ENCODE measurements at places on chromosomes 2 and 18.

DNA sequence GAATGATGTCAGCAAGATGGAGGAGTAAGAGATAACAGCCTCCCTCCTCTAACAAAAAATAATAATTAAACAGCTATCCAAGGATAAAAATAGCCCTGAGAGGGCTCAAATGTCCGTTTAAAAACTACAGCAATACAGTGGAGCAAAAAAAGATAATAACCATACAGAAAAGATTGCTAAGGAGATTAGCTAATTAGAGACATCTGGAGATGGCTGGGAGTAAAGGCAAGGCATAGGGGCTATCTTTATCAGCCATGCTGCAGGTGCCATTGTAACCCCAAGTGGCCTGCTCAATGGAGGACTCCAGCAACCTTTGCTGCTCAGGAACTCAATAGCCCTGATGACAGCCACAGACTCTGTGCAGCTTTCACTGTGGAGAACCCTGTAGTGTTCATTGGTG is 42.7 kb downstream of the MDH1 start:
- no peak for DNase-seq

DNA sequence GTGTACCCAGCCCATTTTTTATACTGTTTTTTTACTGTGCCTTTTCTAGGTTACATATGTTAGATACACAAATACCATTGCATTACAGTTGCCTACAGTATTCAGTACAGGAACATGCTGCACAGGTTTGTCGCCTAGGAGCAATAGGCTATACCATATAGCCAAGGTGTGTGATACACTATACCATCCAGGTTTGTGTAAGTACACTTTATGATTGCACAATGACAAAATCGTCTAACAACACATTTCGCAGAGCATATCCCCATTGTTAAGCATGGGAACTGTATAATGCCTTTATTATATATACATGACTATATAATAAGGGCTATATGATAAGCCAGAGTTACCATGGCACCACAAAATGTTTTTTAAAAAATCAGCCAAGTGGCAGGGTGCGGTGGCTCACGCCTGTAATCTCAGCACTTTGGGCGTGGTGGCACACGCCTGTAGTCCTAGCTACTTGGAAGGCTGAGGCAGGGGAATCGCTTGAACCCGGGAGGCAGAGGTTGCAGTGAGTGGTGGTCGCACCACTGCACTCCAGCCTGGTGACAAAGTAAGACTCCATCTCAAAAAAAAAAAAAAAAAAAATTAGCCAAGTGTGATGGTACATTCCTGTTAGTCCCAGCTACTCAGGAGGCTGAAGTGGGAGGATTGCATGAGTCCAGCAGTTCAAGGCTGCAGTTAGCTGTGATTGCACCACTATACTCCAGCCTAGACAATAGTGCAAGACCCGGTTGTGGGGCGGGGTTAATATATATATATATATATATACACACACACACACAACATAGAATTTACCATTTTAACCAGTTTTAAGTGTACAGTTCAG is 2.8 kb upstream of the CENPA start:
- DNase-seq, result no peak

GRCh38 chr2:20355131-20355530 is 4.5 kb upstream of the PUM2 start:
- DNase-seq, result no peak

- DNase-seq, result no peak
Observed at GRCh38 chr2:85078536-85078935, 54.7 kb upstream of the TCF7L1 start.

GRCh38 chr2:130790804-130791616 is 35.7 kb downstream of the AMER3 start:
- DNase-seq, result no peak

DNA sequence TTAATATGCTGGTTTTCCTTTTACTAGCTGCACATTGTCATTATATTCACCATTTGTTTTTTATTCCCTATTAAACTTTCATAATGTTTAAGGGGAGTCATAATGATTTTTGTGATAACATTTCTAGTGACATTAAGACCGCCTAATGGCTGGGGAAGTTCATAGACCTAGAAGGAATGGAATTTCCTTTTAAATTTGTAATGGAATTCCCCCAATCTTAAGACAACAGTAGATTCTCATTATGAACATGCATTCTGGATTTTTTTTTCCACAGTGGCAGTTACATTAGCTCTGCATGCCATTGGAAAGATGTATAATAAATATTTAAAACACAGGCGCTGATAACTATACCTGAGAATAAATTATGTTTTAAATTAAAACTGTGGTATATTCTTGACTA is 8.4 kb downstream of the YPEL5 start:
- DNase-seq, result no peak

GRCh38 chr2:120483355-120483754 is 137.4 kb downstream of the INHBB start:
- no peak for DNase-seq

- no peak for DNase-seq
Observed at GRCh38 chr2:33217406-33217805, 259.0 kb upstream of the RASGRP3 start.

DNA sequence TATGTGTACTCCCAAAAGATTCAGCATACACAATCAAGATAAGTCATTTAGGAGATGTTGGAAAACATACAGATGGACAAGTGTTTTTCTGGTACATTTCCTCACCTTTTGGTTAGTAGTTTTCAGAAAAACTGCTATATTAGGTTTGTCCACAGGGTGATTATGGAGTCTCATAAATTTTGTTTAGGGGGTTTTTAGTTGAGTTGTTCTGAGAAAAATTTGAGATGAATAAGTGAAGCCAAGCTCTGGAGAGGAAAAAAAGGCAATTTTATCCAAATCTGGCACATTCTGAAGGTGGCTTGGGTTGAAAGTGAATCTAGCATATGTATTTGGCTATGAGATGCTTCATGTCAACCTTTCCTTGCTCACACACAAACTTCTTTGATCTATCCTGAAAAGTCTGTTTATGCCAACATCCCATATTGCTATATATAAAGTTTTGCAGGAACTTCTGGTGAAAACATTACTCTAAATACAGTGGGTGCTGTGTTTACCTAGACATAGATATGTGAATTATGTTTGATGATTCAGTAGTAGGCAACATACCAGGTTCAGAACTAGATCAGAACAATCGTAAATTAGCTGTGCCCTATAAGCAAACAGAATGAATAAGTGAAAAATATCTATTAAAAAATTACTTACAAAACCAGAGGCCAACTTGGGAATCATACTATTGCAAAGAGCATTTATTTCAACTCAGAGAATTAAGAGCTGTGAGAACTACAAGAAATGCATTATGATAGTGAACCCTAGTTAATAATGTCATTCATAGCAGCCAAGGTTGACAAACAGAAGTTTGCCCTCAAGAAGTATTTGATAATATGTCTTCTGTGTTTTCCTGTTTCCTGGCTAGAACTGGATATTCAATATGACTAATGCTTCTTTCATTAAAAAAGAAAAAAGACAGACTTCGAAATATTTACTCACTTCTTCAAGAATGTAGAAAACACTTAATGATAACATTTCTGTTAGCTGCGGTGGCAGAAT is 552.0 kb downstream of the IRS1 start:
- DNase-seq, result no peak

DNA sequence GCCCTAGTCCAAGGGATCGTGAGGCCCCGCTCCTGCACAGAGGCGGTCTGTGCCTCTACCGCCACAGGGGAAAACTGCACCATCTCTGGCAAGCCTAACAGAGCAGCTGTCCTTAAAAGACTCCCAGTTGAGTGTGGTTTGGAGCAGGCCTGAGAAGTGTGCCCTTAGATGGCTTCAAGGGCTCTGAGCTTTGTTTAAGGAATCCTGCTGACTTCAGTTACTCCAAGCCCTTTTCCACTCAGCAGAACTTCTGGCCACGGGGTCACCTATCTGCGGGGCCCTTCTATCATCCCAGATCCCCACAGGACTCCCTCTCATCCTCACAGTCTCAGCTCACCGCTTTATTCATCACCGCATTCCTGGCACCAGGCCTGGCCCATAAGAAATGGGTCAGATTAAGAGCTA is 131.5 kb downstream of the CCDC74A start:
- DNase-seq, result no peak

- DNase-seq, result no peak
Observed at GRCh38 chr2:124692707-124693106, 667.6 kb downstream of the CNTNAP5 start.

DNA sequence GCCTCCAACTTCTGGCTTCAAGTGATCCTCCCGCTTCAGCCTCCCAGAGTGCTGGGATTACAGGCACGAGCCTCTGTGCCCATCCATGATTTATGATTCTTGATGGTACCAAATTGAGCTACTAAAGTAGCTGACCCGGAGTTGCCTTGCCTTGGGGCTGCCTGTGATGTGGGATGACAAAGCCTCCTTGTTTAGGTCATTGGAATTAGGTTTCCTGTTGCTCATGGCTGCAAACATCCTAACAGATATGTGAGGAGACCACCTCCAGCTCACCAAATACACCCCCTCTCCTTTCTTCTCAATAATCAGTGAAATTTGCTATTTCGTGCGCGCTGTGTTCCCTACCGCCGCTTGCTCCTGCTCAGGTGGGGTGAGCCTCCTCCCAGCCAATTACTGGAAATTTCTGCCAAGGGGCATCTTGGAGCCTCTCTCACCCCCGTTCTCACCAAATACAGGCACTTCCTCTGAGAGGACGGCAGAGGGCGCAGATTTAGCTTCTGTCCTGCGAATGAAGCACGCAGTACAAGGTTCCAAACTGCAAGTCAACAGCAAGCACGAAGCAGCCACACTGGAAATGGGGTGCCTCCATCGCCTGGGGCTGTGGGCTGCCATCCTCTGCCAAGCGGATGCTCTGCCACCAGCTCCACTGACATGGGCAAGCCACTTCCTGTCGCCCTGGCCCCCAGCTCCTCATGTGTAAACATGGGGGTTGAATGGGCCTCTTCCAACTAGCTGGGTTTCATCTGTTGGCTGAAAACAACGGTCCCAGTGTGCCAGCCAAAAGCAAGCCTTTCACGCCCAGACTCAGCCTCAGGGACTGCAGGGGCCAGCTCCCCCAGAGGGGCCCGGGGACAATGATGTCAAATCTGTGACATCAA is 71.7 kb downstream of the NCAPH start:
- DNase-seq, result peak; percentile 54

DNA sequence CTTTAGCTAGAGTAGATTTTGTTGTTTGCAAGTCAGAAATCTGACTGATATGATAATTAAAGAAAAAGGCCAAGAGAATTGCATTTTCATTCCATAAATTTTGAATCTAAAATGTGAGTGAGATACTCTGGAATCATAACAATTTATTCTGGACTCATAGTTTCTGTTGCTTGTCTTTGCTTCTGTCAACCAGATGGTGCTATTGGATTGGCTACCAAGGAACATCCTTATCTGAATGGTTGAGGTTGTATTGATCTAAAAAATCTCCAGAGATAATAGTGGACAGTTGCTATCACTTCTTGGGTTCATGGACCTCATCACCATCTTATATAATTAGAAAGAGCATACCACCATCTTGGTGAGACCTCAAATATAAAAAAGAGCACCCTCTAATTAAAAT is 34.0 kb upstream of the CPS1 start:
- no peak for DNase-seq

DNA sequence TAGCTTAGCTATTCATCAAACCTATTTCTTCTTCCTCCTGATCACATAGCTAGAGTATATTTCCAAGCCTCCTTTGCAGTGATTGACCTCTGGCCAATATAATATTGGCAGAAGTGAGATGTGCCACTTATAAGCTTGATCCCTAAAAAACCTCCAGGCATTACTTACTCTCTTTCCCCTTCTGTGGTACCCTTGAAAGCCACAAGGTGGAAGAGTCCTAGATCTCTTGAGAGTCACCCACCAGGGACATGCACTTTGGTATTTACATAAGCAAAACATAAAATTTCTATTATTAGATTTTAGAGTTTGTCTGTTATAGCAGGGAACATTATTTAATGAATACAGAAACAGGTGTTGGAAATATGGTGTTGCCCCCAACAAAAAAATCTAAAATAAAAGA is 112.0 kb downstream of the EXOC6B start:
- no peak for DNase-seq

DNA sequence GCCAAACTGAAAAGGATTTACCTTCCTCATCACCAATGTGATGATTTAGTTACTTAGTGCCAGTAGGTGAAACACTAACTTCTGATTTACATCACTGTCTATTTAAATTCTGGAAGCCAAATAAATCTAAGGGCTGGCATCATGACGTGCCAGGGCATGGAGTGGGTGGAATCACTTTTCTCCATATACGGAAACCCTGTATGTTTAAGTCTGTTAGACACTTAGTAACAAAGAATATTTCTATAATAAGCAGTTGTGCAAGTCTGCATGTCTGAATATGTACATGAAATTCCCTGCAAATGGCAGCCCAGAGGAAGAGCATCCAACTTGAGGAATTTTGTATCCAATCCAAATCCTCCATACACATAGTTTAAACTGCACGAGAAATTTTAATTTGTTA is 243.1 kb upstream of the SMAD7 start:
- DNase-seq, result no peak

GRCh38 chr2:207216457-207216856 is 50.7 kb upstream of the KLF7 start:
- no peak for DNase-seq

DNA sequence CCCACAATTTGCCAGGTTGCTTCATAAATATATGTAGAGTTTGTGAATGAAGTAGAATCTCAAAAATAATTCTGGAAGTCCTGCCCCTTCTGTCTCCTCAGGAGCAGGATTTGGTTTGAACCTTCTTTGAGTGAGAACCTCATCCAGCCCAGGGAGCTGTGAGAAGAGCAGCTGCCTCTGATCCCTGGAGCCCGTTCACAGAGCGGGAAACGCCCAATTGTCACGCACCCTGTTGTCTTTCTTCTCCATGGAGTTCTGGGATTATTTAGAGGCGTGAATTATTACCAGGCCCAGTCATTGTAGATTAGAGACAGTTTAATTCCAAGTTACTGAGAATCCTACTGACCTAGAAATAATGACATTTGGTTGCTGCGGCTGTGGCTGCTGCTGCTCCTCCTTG is 66.1 kb downstream of the TPO start:
- no peak for DNase-seq

GRCh38 chr2:15145046-15145817 is 415.9 kb downstream of the NBAS start:
- DNase-seq, result no peak

DNA sequence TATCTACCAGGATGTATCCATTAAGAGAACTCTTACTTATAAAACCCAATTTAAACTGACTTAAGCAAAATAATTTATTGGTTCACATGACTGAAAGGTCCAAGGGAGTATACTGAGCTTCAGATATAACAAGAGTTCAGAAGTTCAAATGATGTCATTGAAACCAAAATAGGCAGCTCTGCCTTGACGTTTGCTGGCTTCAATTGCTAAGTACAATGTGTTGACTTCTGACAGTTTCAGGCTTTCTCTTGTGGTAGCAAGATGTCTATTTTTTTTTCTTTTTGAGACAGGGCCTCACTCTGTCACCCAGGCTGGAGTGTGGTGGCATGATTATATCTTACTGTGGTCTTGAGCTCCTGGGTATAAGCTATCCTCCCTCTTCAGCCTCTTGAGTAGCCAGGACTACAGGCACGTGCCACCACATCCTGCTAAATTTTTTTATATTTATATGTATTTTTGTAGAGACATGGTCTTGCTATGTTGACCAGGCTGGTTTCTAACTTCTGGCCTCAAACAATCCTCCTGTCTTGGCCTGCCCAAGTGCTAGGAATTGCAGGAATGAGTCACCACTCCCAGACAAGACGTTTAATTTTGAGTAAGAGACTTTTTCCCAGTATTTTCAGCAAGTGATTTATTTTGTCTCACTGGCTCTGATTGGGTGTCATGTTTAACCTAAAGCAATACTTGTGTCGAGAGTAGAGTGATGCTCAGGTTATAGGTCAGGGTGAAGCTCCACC is 184.8 kb downstream of the NR4A2 start:
- DNase-seq, result no peak

All from stimulated activated CD4-positive, alpha-beta T cell treated with anti-CD3 and anti-CD28 coated beads, Interleukin-12 subunit alpha, Interleukin-12 subunit beta, amount 100 ng/mL, for 4 hours (primary cell).